ENCODE measurements at places on chromosomes 16 and 17.

DNA sequence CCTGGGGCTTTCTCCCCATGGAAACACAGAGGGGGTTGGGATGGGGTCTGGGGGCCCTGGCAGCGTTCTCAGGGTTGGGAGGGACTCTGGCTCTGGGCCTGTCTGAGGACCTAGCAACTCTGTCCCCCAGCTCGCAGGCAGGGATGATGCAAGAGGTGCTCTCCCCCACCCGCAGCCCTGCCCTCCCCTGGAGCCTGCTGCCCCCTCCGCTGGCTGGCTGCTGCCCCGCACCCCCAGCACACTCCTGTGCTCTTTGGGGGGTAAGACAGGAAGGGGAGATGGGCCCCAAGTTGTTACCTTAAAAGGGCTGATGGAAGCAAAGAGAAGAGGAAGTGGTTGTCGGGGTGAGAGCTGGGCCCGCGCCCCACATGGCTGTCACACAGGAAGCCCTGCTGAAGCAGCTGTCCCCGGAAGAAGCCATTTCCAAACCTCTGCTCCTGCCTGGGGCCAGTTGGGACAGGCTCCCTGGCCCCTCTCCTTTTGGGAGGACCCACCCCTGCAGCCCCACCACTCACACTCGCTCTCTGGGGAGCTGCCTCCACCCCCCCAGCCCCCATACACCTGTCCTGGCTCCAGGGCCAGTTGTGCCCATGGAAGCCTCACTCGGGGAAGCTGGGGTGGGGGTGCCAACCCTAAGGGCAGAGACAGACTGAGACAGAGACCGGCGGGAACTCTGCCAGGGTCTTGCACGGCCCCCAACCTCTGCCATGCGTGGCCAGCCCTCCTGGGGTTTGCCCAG lies 2.5 kb downstream of the CORO1A start:
- DNase-seq = peak; percentile 99

GRCh38 chr17:29069526-29070041 lies 26.6 kb downstream of the PIPOX start:
- DNase-seq = no peak

DNA sequence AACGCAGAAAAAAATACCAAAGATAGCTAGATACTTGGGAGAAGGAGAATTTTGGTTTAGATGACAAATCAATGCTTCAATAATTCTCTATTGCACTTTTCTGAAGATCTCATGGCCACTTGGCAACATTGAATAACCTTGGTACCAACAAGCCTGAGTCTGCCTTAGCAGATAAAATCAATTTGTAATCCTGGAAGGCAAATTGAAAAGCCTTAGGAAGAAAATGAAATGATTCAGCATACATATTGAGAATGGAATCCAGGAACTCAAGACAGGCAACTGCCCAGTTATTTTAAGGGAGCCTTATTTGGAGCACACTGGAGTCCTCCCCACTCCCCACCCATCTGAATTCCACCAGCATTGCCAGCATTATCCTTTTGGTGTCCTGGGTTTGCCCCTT lies 109.3 kb upstream of the SOX9 start:
- no peak for DNase-seq

- no peak for DNase-seq
These were observed 26.2 kb downstream of the KPNA2 start for GRCh38 chr17:68061512-68062313.

DNA sequence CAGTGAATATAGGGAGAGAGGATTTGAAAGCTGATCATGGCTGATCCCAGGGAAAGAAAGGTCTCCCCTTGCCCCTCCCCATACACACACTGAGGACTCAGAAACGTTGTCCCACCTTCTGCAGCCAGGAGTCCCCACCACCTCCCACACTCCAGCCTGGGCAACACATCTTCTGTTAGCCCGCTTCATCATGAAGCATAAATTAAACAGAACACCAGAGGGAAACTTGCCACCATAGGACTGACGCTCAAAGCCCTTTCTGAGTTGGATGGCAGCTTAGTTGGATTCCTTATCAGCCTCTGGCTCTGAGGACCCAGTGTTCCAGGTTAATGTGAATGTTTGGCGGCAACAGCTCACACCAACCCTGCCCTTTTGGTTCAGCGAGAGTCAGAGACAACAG lies 33.9 kb downstream of the ARHGAP27 start:
- no peak for DNase-seq

GRCh38 chr17:50946891-50947781 lies 81.0 kb upstream of the TOB1 start:
- DNase-seq = no peak

GRCh38 chr17:2191785-2192184 lies 111.8 kb downstream of the SMG6 start:
- DNase-seq = no peak

- no peak for DNase-seq
These were observed 37.8 kb upstream of the MYOCD start for GRCh38 chr17:12627781-12628451.

DNA sequence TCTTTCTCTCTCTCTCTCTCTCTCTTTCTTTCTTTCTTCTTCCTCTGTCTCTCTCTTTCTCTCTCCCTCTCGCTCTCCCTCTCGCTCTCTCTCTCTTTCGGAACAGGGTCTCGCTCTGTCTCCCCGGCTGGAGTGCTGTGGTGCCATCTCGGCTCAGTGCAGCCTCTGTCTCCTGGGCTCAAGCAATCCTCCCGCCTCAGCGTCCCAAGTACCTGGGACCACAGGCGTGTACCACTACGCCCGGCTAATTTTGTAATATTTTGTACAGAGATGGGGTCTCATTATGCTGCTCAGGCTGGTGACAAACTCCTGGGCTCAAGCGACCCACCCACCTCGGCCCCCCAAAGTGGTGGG lies 12.7 kb upstream of the KLHDC4 start:
- DNase-seq = no peak

DNA sequence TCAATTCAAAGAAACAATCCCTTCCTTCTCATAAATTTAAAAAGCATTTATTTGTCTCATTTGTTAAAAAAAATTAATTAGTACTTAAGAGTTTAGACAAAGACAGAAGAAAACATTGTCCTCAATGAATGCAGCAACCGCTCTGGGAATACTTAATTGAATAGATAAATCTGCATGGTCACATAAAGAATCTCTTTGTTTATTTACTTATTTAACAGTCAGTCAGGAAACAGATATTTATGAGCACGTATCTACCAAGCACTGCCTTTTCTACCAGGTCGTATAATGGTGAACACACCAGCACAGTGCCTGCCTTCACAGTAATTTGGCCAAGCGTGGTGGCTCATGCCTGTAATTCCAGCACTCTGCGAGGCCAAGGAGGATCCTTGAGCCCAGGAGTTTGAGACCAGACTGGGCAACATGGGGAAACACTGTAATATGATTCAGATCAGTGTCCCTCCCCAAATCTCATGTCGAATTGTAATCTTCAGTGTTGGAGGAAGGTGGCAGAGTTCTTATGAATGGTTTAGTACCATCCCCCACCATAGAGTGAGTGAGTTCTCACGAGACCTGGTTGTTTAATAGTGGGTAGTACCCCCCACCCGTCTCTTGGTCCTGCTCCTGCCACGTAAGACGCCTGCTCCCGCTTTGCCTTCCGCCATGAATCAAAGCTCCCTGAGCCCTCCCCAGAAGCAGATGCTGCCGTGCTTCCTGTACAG lies 8.1 kb downstream of the WIPI1 start:
- DNase-seq = no peak

GRCh38 chr17:51640108-51640622 lies 379.8 kb downstream of the UTP18 start:
- no peak for DNase-seq

Measured in T-helper 2 cell (primary cell).